ENCODE measurements at places on chromosomes 13 and 19.

DNA sequence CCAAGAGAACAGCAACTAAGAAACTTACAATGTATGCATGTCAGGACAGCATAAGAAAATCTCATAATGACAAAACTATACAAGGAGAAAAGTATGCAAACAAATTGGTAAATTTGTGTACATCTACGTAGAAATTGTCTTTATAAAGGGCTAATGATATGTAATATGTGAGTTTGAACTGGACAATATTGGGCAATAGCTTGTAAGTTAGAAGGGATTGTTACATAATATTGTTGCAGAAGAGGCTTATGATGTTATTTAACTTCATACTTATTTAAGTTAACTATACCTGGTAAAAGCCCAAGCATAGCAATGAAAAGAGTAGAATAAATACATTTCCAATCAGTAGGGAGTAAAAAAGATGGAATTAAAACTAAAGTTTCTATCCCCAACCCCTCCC is 134.0 kb downstream of the MAB21L1 start:
- DNase-seq = no peak

DNA sequence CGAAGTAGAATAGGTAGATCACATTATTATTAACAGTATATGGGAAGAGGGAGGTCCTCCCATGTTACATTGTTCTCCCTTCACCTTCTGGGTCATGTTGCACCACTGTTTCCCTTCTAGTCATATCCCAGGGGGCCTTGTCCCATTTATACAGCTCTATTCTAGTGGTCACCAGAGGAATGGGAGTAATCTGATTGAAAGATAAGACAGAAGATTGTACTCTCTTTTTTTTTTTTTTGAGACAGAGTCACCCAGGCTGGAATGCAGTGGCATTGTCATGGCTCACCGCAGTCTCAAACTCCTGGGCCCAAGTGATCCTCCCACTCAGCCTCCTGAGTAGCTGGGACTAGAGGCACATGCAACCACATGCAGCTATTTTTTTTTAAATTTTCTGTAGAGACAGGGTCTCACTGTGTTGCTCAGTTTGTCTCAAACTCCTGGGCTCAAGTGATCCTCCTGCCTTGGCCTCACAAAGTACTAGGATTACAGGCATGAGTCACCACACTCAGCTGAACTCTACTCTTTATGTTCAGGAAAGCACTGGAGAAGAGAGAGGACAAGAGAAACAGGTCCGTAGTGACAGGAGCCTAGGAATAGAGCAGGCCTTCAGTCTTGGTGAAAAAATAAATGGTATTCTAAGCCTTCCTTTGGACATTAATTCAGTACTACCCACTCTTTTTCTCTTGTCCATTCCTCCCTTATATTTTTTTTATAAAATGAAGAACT is 4.3 kb upstream of the ZNF529 start:
- DNase-seq = no peak

- peak; percentile 37 for DNase-seq
Measured at GRCh38 chr19:28468701-28469459, 744.1 kb downstream of the UQCRFS1 start.

- DNase-seq = no peak
Measured at GRCh38 chr13:107993239-107993949, 221.9 kb downstream of the LIG4 start.

- no peak for DNase-seq
Measured at GRCh38 chr13:113907635-113908617, 44.0 kb upstream of the GAS6 start.

DNA sequence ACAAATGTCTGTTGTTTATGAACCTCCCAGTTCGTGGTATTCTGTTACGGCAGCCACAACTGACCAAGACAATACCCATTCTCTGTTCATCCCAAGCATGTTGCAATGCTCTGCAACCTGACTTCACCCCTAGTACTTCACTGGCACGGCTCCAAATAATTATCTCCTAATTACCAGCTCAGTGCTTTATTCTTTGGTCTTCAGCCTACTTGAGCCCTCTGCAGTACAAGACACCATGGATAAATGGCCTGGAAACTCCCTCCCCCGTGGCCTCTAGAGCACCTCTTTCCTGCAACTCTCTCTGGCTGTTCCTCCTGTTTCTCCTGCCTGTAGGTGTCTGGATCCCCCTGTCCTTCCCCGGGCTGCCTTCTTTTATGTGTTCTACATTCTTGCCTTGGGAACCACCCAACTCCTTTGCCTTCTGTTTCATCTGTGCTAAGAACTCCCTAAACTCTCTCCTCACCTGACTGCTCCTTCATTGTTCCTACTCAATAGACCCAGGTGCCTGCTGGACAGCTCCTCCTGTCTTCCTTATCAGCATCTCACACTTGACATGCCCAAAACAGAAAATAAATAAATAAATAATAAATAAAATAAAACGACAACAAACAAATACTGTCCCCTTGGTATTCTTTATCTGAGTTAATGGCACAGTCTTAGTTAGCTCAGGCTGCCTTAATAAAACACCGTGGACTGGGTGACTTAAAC is 200.4 kb upstream of the IPO5 start:
- no peak for DNase-seq

DNA sequence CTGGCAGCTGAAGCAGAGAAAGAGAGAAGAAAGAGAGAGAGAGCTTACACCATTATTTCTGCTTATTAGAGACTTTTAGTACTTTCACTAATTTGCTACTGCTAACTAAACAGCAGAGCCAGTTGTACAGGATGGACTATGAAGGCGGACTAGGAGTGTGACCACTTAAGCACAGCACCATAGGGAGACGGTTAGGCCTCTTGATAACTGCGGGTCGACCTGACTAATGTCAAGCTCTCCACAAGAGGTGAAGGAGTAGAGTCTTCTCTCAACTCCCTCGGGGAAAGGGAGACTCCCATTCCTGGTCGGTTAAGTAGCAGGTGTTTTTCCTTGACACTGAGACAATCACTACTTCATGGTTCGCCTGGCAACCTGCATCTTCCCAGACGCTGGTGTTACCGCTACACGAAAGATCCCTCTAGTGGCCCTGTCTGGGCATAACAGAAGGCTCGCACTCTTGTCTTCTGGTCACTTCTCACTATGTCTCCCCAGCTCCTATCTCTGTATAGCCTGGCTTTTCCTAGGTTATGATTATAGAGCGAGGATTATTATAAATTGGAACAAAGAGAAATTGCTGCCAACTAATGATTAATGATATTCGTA is 5.3 kb upstream of the PSG7 start:
- no peak for DNase-seq

GRCh38 chr13:67518785-67519184 is 288.6 kb upstream of the PCDH9 start:
- DNase-seq = no peak
